ENCODE measurements at places on chromosomes 11 and 22.
A peak's percentile ranks its signal among the peaks of the same experiment; 100 is the strongest.

DNA sequence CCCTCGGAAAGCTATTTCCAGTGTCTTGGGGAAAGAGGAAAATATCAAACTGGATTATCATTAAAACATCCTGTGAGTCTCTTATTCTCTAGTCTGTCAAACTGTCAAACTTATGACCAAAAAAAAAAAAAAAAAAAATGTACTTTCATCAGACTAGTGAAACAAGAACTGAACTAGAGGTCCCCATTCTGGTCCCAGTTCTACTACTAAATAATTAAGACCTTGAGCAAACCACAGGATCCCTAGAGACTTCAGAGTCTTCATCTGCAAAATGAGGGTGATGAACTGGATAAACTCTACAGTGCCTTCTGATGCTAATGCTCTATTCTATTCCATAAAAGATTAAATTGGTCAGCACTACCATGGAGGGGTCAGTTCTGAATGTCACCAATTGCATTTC lies 105.8 kb downstream of the SERGEF start:
- peaks cover 2% of the 10 kb centered on the region for H3K36me3 ChIP-seq
- DNase-seq, result no peak
- no peak overlapping the region for H3K27ac ChIP-seq
- no peaks in the 10 kb centered on the region for H3K4me1 ChIP-seq
- H3K4me3 ChIP-seq, result no peak overlapping the region

- H3K27ac ChIP-seq, result no peak overlapping the region
- no peaks in the 10 kb centered on the region for H3K27me3 ChIP-seq
- no peaks in the 10 kb centered on the region for H3K4me1 ChIP-seq
- DNase-seq, result no peak
- no peaks in the 10 kb centered on the region for H3K36me3 ChIP-seq
Measured at GRCh38 chr11:101407324-101407723, 176.5 kb downstream of the TRPC6 start.

DNA sequence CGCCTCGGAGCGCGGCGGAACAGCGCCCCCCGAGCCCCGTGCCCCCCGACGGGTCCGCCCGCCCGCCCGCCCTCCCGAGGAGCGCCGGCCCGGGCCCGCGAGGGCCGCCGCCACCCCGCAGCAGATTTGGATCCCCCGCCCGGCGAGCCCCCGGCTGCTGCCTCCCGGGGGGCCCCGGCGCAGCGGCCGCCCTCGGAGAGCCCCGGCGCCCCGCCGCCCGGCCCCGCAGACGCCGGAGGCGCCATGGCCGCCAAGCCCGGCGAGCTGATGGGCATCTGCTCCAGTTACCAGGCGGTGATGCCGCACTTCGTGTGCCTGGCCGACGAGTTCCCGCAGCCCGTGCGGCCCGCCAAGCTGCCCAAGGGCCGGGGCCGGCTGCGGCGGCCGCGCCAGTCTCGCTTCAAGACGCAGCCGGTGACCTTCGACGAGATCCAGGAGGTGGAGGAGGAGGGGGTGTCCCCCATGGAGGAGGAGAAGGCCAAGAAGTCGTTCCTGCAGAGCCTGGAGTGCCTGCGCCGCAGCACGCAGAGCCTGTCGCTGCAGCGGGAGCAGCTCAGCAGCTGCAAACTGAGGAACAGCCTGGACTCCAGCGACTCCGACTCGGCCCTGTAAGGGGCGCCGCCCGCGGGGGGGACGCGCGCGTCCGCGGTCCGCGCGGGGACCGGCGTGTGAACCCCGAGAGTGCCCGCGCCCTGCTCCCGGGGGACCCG lies 380 bp downstream of the C11orf96 start:
- peak overlapping the region; percentile 30 for H3K4me3 ChIP-seq
- peak overlapping the region; percentile 91 for H3K27ac ChIP-seq
- no peaks in the 10 kb centered on the region for H3K36me3 ChIP-seq
- DNase-seq, result peak; percentile 66
- peaks cover 5% of the 10 kb centered on the region for H3K27me3 ChIP-seq

GRCh38 chr22:45962756-45963324 lies 14.1 kb downstream of the WNT7B start:
- DNase-seq, result no peak
- no peak overlapping the region for H3K27ac ChIP-seq
- H3K36me3 ChIP-seq, result no peaks in the 10 kb centered on the region
- H3K4me1 ChIP-seq, result no peaks in the 10 kb centered on the region
- H3K4me3 ChIP-seq, result no peak overlapping the region

DNA sequence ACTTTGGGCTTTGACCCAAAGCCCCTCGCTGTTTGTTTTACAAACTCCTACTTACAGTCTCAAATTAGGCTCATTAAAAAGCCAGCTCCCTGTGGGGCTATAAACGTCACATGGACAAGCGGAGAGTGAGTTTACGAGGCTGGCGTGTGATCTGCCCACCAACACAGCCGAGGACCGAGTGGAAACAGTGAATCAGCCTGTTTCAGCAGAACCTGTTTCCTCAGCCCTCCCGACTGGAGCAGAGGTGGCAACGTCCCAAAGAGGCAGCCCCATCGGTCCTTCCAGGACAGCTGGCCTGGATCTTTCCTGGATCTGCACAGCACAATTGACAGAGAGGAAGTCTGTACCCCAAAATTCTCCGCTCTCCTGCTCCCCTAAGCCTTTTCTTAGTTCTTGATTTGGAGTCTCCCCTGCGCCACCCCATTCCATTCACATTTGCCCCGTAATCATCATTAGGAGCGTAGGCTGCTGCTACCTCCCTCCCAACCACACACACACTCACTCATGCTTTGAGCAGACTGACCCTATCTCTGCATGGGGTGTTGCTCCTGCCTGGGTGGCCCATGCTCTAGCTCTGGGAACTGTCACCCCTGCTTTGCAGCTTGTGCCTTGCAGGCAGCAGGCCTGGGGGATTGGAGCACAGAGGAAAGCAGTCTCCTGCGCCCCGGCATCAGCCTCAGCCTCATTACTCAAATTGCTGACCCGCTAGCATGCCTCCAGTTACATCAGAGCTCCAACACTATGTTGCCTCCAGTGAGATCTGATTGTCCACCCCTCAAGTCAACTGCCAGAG lies 117.8 kb downstream of the NAT10 start:
- no peaks in the 10 kb centered on the region for H3K27me3 ChIP-seq
- H3K4me1 ChIP-seq, result peaks cover 3% of the 10 kb centered on the region
- no peak overlapping the region for H3K4me3 ChIP-seq
- no peak overlapping the region for H3K27ac ChIP-seq

DNA sequence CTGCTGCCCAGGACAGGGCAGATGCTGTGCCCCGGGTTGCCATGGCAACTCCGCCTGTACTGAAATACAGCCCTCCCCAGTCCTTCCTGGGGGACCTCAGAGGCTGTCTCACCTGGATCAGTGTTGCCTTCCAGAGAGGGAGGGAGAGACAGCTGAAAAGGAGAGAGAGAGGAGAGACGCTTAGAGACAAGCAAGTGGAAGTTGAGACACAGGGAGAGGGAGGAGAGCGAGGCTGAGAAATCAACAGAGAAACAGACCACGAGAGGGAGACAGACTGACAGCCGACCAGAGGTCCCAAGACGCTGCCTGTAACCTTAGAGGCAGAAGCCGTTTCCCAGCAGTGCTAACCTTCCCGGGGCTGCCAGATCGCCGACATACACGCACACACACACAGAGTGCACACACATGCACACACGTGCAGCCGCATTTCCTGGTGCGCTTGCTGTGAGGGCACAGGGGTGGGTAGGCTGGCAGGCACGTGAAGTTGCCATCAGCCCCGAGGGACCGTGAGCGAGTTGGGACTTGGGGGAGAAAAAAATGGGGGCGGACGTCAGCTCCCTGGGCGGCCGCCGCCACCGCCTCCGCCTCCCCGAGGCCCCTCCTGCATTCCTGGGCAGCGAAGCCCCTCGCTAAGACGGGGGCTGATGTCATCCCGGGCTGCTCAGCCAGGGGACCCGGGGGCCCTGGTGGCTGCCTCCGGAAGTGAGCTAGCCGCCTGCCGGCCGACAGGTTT lies 88.6 kb upstream of the CRYBB3 start:
- peak overlapping the region; percentile 42 for H3K4me3 ChIP-seq
- DNase-seq, result peak; percentile 91
- H3K27me3 ChIP-seq, result no peaks in the 10 kb centered on the region
- H3K27ac ChIP-seq, result peak overlapping the region; percentile 80

- no peaks in the 10 kb centered on the region for H3K27me3 ChIP-seq
- H3K36me3 ChIP-seq, result no peaks in the 10 kb centered on the region
- peaks cover 3% of the 10 kb centered on the region for H3K4me1 ChIP-seq
- no peak for DNase-seq
Measured at GRCh38 chr11:47971501-47971900, 8.9 kb upstream of the PTPRJ start.

- no peak overlapping the region for H3K4me3 ChIP-seq
- no peak for DNase-seq
- no peak overlapping the region for H3K27ac ChIP-seq
- no peaks in the 10 kb centered on the region for H3K36me3 ChIP-seq
- H3K27me3 ChIP-seq, result peaks cover 4% of the 10 kb centered on the region
Measured at GRCh38 chr11:112613051-112613972, 347.9 kb upstream of the NCAM1 start.

DNA sequence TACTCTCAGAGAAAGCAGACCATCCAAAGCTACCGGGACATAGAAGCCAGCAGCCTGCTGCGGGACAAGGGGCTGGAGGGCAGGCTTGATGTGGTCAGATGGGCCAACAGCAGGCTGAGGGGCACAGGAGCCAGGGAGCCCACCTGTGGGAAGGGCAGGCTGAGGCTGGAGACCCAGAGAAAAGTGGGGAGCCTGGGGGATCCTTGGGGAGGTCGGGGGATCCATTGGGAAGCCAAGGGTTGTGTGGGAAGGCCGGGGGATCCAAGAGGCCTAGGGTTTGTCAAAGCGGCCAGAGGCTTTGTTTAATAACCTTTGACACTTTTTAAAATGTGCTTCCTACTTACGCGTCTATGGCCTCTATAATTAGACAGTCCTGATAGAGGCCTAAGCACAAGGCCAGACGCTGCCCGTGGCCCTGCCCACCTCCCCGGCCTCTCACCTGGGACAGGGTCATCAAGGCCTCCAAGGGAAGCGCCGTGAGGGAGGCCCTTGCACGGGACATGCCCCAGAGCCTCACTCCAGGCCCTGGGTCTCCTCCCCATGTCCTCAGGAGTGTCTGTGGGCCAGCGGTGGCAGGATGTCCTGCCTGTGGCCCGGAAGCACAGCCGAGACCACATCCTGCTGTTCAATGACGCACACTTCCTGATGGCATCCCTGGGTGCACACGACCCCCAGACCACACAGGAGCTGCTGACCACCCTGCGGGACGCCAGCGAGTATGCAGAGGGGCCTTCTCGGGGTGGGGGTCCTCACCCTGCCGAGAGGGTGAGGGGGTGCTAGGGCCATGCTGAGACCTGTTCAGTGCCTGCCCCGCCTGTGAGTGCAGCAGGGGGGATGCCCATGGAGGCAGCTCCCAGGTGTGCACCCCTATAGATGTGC lies 8.6 kb upstream of the GTSE1 start:
- H3K27me3 ChIP-seq, result no peaks in the 10 kb centered on the region
- peak overlapping the region; percentile 12 for H3K27ac ChIP-seq
- H3K4me3 ChIP-seq, result no peak overlapping the region
- H3K4me1 ChIP-seq, result no peaks in the 10 kb centered on the region

DNA sequence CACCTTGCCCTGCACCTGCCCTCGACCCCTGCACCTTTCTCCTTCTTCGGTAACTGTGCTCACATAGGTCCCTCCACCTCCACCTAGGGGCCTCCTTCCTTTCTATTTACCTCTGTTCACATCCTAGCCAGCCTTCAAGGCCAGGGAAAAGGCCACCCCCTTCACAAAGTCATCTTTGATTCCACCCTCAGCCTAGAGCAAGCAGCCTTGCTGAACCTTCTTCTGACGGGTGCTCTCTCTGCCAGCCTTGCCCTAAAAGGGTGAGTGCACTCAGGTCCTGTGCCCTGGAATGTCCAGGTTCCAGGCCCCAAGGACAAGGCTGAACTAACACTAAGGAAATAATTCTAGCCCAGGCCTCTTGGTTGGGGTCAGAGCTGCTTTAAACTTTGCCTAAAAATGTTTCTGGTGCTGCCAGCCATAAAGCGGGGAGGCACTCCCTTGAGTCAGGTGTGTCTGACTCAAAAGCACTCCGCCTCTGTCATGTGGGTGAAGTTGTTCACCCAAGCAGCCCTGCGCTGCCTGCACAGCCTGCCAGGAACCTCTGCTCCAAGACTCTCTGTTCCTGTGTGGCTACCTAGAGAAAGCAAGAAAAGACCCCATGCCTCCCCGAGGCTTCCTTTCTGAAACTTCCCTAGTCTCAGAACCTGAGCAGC lies 9.2 kb upstream of the FAM83F start:
- peak; percentile 47 for DNase-seq
- no peak overlapping the region for H3K4me3 ChIP-seq
- H3K27ac ChIP-seq, result no peak overlapping the region
